Osteoblast (primary cell): ENCODE measurements at places on chromosomes 1 and 21. TPM values are rescaled to one million over a fixed set of nuclear protein-coding genes. Genes with fewer than 3 reads are reported as not detected.

GRCh38 chr1:247118946-247119446 lies 14.8 kb upstream of the ZNF669 start:
- H3K27me3 ChIP-seq: no peaks in the 10 kb centered on the region
- H3K27ac ChIP-seq: no peak overlapping the region
- no peaks in the 10 kb centered on the region for H3K36me3 ChIP-seq
- H3K4me3 ChIP-seq: no peak overlapping the region
- peak; percentile 89 for DNase-seq

DNA sequence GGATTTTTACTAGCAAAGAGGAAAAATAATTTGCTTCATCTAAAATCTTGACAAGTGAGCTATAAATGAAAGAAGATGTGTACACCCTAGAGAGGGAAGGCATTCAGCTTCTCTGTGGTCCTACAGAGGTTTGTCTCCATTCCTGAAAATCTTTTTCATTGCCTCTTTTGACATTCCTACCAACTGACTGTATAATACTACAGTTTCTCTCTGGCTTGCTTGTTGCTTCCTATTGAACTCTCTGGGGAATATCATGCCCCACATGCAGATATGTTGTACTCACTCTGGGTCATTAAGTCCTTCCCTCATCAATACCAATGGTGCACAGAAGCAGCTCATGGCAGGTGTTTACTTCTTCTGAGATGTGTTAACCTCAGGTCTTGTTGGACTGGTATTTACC lies 371.2 kb upstream of the PLXNA2 start:
- H3K4me3 ChIP-seq: no peak overlapping the region
- no peak overlapping the region for H3K27ac ChIP-seq
- H3K4me1 ChIP-seq: no peaks in the 10 kb centered on the region
- no peaks in the 10 kb centered on the region for H3K36me3 ChIP-seq

ARHGEF16 gene
- not detected in 2 replicates for total RNA-seq

ZBTB8B gene
- under 0.01 TPM in 2 replicates for total RNA-seq

- H3K4me3 ChIP-seq: peak overlapping the region; percentile 44
- H3K4me1 ChIP-seq: no peaks in the 10 kb centered on the region
- peaks cover 17% of the 10 kb centered on the region for H3K27me3 ChIP-seq
- no peaks in the 10 kb centered on the region for H3K36me3 ChIP-seq
- peak; percentile 78 for DNase-seq
Measured at GRCh38 chr1:147504801-147505311, 36.4 kb upstream of the BCL9 start.

AP4B1 gene
- 14.1 and 15.9 TPM in 2 replicates for total RNA-seq

- no peak overlapping the region for H3K4me3 ChIP-seq
- H3K36me3 ChIP-seq: no peaks in the 10 kb centered on the region
- no peaks in the 10 kb centered on the region for H3K27me3 ChIP-seq
- DNase-seq: no peak
Measured at GRCh38 chr1:183881387-183882131, 76.6 kb downstream of the RGL1 start.

DNA sequence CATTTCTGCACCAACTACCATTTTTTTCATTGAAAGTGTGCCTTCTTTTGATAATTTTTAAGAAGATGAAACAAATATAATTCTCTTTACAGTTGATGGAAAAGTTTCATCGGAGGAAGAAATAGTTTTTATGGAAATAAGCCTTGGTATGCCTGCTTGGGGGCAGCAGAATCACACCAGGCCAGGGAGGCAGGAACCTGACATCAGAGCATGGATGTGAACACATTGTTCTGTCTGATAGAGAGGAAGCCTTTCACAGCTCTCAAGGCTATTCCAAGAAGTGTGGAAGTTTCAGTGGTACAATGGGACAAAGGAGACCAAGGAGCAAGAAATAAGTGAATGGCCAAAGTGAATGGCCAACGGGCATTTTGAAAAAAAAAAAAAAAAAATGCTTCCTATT lies 162.2 kb upstream of the KCNK2 start:
- no peak overlapping the region for H3K4me3 ChIP-seq
- peaks cover 2% of the 10 kb centered on the region for H3K4me1 ChIP-seq
- H3K27ac ChIP-seq: no peak overlapping the region
- DNase-seq: no peak
- H3K36me3 ChIP-seq: no peaks in the 10 kb centered on the region

- no peaks in the 10 kb centered on the region for H3K27me3 ChIP-seq
- no peak overlapping the region for H3K27ac ChIP-seq
- H3K36me3 ChIP-seq: no peaks in the 10 kb centered on the region
- peak; percentile 36 for DNase-seq
Measured at GRCh38 chr1:5815211-5815610, 177.0 kb downstream of the NPHP4 start.

PIK3C2B gene
- total RNA-seq: 0.36 and 2.1 TPM in 2 replicates

PSEN2 gene
- 31.5 and 32.9 TPM in 2 replicates for total RNA-seq

GRCh38 chr1:234212764-234213657 lies 160.2 kb upstream of the COA6 start:
- no peak overlapping the region for H3K4me3 ChIP-seq
- H3K27ac ChIP-seq: no peak overlapping the region
- H3K27me3 ChIP-seq: peaks cover 26% of the 10 kb centered on the region
- no peaks in the 10 kb centered on the region for H3K4me1 ChIP-seq
- H3K36me3 ChIP-seq: no peaks in the 10 kb centered on the region

KRTAP21-2 gene
- not detected in 2 replicates for total RNA-seq

RPE65 gene
- total RNA-seq: not detected in 2 replicates

- H3K4me3 ChIP-seq: no peak overlapping the region
- H3K4me1 ChIP-seq: peaks cover 9% of the 10 kb centered on the region
- H3K27me3 ChIP-seq: peaks cover 4% of the 10 kb centered on the region
- H3K27ac ChIP-seq: no peak overlapping the region
Measured at GRCh38 chr1:212471286-212471685, 38.6 kb downstream of the NENF start.

CHI3L2 gene
- total RNA-seq: 2.4 and 2.9 TPM in 2 replicates

GRCh38 chr1:54619749-54620148 lies 3.6 kb downstream of the FAM151A start:
- DNase-seq: peak; percentile 18
- H3K4me3 ChIP-seq: no peak overlapping the region
- H3K36me3 ChIP-seq: no peaks in the 10 kb centered on the region
- no peaks in the 10 kb centered on the region for H3K4me1 ChIP-seq
- no peak overlapping the region for H3K27ac ChIP-seq

COL24A1 gene
- 1.1 and 1.8 TPM in 2 replicates for total RNA-seq

DNA sequence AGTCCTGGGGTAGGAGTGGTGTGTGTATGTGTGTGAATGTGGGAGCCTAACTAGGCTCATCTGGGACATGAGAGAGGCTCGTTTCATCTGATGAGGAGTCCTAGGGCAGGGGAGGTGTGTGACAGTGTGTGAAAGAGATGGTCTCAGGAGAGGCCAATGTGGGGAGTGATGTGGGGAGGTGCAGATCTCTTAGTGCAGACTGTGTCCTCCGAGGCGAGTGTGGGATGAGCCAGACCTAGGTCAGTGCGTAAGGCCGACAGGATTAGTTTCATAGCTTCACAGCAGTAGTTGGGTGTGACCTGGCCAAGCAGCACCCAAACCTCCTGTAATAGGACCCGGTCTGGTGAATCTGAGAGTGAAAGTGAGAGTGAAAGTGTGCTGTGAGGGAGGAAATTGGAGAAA lies 94.7 kb downstream of the LIPI start:
- H3K27ac ChIP-seq: no peak overlapping the region
- no peaks in the 10 kb centered on the region for H3K36me3 ChIP-seq
- H3K4me3 ChIP-seq: no peak overlapping the region
- H3K4me1 ChIP-seq: no peaks in the 10 kb centered on the region
- H3K27me3 ChIP-seq: no peaks in the 10 kb centered on the region

- H3K4me1 ChIP-seq: no peaks in the 10 kb centered on the region
- H3K36me3 ChIP-seq: no peaks in the 10 kb centered on the region
- H3K4me3 ChIP-seq: no peak overlapping the region
- H3K27me3 ChIP-seq: no peaks in the 10 kb centered on the region
- no peak for DNase-seq
- H3K27ac ChIP-seq: no peak overlapping the region
Measured at GRCh38 chr1:176950736-176951324, 213.7 kb downstream of the ASTN1 start.

DNA sequence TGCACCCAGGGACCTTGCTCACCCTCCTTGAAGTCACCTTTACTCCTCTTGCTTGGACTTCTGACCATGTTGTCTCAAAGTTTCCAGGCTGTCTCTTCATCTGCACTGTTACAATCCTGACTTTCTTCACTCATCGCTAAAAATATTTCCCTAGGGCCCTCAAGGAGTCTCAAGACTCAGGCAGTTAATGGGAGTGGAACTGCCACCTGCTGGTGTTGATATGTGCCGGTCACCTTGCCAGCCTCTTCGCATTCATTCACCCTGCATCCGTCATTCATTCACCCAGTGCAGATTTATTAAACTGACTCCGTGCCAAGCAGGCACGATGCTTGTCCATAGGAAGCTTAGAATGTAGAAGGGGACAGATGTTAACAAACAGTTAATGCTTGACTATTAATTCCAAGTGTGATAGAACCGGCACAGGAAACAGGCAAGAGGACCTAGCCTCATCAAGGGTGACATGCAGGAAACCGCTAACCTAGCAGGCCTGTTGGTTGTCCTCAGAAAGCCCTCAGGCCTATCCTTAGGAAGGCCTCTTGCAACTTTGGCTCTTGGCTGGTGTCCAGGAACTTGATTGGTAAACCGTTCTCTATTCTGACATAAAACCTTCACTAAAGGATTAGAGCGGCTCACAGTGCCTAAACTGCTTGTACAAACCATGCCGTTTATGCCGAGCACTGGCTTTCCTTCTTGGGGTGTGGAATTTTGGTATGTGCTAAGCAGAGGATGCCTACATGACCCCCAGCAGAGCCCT lies 342.2 kb downstream of the CAMTA1 start:
- no peak overlapping the region for H3K4me3 ChIP-seq
- H3K27me3 ChIP-seq: peaks cover 2% of the 10 kb centered on the region
- no peak for DNase-seq
- no peak overlapping the region for H3K27ac ChIP-seq
- no peaks in the 10 kb centered on the region for H3K36me3 ChIP-seq

GRCh38 chr1:70807088-70807664 lies 240.4 kb downstream of the PTGER3 start:
- no peak overlapping the region for H3K27ac ChIP-seq
- H3K27me3 ChIP-seq: no peaks in the 10 kb centered on the region
- no peak overlapping the region for H3K4me3 ChIP-seq
- H3K4me1 ChIP-seq: no peaks in the 10 kb centered on the region
- DNase-seq: no peak

ICOSLG gene
- total RNA-seq: 0.29 TPM in 1 of 2 replicates, not detected in the other
